SHP77 treated with DMSO at 0.1 percent for 48 hours (cell line): ENCODE measurements at places on chromosomes 5 and 9.
A peak's percentile ranks its signal among the peaks of the same experiment; 100 is the strongest.

DNA sequence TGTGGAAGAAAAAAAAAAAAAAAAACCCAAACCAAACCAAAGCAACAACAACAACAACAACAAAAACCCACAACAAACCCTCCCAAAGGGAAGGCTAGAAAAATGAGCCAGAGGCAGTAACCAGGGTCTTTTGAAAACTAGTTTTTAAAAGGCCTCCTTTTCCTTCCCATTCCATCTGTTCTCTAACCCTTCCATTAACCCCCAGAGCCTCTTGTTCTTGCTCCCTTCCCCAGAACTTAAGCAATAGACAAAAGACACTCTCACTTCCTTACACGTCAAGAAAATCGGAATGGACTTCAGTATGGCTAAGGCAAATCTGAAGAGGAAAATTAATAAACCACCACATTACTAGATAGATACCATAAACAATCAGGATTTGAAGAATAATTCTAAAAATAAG is 292.8 kb downstream of the ARL15 start:
- DNase-seq, result no peak

- DNase-seq, result no peak
Observed at GRCh38 chr9:4756420-4756819, 15.4 kb upstream of the AK3 start.

DNA sequence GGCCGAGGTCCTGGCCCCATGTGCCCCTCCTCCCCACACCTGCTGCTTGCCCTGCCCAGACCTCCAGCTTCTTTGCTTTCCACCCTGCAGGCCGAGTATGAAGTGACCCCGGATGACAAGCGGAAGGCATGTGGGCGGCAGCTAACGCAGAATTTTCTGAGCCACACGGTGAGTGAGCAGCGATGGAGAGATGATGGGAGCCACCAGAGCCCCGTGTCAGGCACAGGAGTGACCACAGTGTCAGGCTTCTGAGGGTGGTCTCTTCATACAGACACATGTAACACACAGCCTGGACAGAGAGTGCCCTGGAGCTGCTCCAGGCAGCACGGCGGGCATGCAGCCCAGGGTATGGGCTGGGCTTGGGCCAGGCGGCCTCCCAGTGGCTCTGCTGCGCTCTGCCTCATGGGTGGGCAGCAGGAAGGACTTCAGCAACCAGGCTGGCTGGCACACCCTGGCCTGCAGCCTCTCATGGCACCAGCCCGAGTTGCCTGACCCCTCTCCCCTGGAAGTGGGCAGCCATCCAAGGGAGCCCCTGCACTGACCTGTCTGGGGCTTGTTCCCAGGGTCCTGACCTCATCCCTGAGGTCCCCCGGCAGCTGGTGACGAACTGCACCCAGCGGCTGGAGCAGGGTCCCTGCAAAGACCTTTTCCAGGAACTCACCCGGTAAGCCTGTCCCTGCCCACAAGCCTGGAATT is 5.8 kb downstream of the GRK6 start:
- no peak for DNase-seq

GRCh38 chr5:142432369-142432863 is 107.6 kb upstream of the SPRY4 start:
- DNase-seq, result no peak

GRCh38 chr9:83622433-83622938 is 457 bp upstream of the IDNK start:
- no peak for DNase-seq

DNA sequence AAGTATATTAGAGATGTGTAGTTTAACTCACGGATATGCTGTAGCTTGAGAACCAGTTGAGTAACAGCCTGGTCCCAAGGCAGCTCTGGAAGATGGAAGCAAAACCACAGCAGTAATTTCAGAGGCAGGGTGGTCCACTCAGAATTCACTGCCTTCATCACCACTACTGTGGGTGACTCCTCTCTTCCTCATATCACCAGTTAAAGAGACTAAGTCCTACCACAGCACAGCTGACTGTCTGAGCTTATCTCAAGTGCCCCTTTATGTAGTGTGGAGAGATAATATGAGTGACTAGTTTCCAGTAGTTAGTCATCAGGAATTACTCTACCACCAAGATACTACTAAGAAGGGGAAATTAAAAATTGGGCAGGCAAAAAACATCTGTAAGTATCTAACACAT is 1571.2 kb upstream of the C9orf72 start:
- DNase-seq, result peak; percentile 48

DNA sequence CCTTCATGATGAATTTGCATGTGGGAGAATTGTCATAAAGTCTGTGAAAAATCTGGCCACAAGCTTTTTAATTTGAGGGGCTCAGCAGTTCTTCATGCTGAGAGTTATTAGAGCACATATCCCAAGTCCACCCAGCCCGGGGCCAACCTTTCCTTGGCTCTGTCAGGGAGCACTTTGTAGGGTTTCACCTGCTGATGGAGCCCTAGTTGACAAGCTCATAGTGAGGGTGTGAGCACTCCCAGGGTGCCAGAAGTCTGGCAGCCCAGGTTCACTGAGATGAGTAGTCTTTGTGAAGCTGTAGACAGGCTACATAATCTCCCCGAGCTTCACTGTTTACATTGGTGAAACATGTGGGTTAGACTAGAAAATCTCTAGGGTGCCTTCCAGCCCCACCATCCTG is 97.2 kb upstream of the NREP start:
- no peak for DNase-seq
